ENCODE measurements at places on chromosomes 11 and 22. TPM values are rescaled to one million over a fixed set of nuclear protein-coding genes. Genes with fewer than 3 reads are reported as not detected.

The TRPM5 gene
- not detected for total RNA-seq

The XKR3 gene
- not detected for total RNA-seq

The P2RX3 gene
- total RNA-seq: not detected

The TFIP11 gene
- 15.4 TPM for total RNA-seq

DNA sequence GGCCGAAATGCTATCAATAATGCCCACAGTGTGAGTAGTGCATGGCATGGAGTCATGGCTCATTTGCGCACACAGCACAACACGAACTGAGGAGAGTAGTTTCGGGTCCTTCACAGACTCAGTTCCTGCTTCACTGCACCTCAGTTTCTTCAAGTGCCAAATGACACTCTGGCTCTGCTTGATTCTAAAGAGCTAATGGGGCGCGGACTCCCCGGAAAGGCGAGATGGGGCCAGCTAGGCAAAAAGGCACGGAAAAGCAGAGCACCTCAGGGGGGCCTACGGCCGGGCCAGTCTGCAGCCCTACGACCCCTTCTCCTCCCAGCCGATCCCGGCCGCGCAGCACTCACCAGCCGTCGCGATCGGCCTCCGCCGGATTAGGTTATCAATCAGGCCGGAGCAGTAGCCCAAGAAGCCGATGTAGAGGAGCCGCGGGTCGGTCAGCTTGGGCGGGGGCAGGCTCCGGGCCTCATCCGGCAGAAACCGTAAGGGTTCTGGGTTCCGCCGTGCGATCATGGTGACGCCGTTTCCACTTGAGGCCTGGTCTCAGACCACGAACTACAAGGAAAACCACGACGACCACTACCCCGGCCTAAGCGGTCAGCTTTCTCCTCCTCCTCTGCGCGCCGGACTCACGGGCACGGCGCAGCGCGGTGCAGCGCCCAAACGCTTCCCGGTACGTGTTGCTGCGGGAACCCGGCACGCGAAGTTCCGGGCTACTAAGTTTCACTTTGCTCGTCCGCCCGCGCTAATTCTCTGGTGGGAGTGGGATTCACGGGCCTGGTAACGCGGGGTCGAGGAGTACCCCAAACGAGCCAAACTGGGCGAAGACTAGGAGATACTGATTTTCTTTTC, at the start of gene NDUFC2:
NDUFC2 (minus strand) TSS at position 631 of the 852 bp plus-strand sequence; CDS start at position 513, 118 bp downstream.
- peak; percentile 80 for DNase-seq

- no peak for DNase-seq
Measured at GRCh38 chr11:80041136-80042000, 600.5 kb upstream of the TENM4 start.

All from right atrium auricular region (tissue), 2 donors.